ENCODE measurements at places on chromosomes 1 and 21. TPM values are rescaled to one million over a fixed set of nuclear protein-coding genes. Genes with fewer than 3 reads are reported as not detected.

Gene FCRL4
- not detected for total RNA-seq

Gene DYNLT5
- total RNA-seq = 0.33 TPM

Gene TSPEAR
- not detected for total RNA-seq

Gene CELSR2
- total RNA-seq = 1.5 TPM

Gene TMPRSS15
- not detected for total RNA-seq

Gene KCNH1
- total RNA-seq = 0.15 TPM

Gene RC3H1
- 19.4 TPM for total RNA-seq
